ENCODE measurements at places on chromosomes 11 and 22. TPM values are rescaled to one million over a fixed set of nuclear protein-coding genes. Genes with fewer than 3 reads are reported as not detected.

PDE2A gene
- 97.4 TPM for total RNA-seq

PES1 gene
- total RNA-seq = 56.9 TPM

VWA5A gene
- 16.6 TPM for total RNA-seq

ENTHD1 gene
- not detected for total RNA-seq

NRXN2 gene
- 2.3 TPM for total RNA-seq

All from omental fat pad (tissue), 4 donors.